Activated T-cell treated with anti-CD3 and anti-CD28 coated beads for 24 hours (primary cell): ENCODE measurements at places on chromosomes 1 and 21.

DNA sequence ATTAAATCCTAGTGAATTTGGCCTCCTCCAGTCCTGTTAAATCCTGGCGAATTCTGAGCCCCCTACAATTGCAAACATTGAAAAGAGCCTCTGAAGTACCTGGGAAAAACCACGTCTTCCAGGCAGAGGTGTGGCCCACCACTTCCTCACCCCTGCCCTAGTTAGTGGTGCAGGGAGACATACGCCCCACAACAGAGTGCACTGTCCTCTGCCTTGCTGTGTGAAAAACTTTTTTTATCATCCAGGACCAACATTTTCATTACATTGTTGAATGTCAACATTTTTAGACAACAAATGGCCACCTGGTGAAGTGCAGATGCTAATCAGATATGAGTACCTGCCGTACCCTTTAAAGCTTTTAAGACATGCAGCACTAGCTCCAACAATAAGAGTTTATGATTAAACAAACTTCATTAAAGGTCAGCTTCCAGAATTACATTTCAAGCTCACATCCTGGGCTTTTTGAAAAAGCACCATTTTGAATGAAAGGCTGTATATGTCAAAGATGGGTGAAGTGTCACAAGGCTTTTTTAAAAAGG is 13.6 kb upstream of the TMPRSS2 start:
- no peak for DNase-seq

DNA sequence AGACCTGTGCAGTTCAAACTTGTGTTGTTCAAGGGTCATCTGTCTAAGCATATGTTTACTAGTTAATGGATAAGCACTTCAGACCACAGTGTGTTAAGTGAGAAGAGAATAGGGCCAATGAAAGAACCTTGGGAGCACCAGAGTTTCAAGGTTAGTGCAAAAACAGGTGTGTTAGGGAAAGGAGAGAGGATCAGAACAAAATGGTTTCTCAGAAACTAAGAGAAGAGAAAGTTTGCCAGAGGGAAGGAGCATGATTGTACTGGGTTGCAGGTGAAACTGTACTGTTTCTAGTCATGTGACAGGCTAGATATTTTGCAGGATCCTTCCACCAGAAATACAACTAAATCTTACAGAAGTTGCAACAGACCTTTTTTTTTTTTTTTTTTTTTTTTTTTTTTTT is 23.3 kb downstream of the RPRD2 start:
- DNase-seq, result no peak

GRCh38 chr1:76293831-76294230 is 219.3 kb downstream of the ST6GALNAC3 start:
- no peak for DNase-seq

GRCh38 chr1:160726498-160727315 is 12.3 kb upstream of the SLAMF7 start:
- peak; percentile 50 for DNase-seq

GRCh38 chr1:208223136-208223535 is 21.0 kb downstream of the PLXNA2 start:
- DNase-seq, result no peak

GRCh38 chr1:177306981-177307380 is 136.2 kb downstream of the BRINP2 start:
- no peak for DNase-seq

- DNase-seq, result no peak
Measured at GRCh38 chr1:204736836-204737235, 51.3 kb upstream of the LRRN2 start.

GRCh38 chr1:239939602-239940001 is 152.1 kb upstream of the FMN2 start:
- no peak for DNase-seq

GRCh38 chr1:238005116-238005515 is 114.4 kb upstream of the ZP4 start:
- DNase-seq, result no peak

GRCh38 chr21:22791986-22792560 is 1793.9 kb downstream of the NCAM2 start:
- no peak for DNase-seq

GRCh38 chr1:14340002-14340785 is 258.3 kb upstream of the KAZN start:
- DNase-seq, result no peak

DNA sequence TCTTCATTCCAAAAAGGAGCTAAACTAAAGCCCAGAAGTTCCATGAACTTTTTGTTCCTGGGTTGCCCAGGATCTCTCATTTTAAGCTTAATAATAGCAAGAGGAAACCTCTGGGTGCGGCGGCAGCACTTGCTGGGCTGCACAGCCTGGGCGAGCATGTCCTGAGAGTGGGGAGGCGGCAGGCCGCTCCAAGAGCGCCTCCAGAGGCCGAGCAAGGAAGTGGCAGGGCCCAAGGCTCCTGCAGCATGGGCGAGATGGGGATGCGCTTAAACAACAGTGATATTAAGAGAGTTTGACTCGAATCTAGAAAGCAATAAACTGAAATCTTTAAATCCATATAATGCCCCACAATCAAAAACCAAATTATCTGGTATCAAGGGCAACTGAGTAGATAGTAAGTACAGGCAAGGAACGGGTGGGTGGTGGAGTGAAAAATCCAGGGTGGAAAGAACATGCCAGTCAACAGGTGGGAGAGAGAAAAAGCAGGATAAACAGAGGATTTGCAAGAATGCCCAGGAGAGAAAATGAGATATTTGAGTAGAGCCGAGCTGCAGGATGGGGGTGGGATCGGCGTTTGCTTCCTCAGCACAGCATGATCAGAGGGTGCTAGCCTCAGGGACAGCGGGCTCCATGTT is 14.1 kb upstream of the TNR start:
- no peak for DNase-seq

DNA sequence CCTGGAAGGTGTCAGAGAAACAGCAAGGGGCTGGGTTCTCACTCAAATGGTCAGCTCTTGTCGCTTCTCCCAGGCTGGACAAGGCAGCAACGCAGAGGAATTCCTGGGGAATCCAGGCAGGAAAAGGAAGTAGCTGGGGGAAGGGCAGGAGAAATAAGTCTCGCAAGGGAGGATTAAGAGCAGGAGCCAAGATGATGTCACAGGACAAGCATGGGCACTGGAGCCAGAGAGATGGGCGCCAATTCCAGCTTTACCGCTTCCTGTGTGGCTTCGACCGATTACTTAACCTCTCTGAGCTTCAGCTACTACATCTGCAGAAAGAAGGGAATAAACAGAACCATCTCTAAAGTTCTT is 70.5 kb downstream of the SSBP3 start:
- DNase-seq, result no peak

- DNase-seq, result peak; percentile 23
Measured at GRCh38 chr1:172180501-172181285, 239.8 kb upstream of the C1orf105 start.

DNA sequence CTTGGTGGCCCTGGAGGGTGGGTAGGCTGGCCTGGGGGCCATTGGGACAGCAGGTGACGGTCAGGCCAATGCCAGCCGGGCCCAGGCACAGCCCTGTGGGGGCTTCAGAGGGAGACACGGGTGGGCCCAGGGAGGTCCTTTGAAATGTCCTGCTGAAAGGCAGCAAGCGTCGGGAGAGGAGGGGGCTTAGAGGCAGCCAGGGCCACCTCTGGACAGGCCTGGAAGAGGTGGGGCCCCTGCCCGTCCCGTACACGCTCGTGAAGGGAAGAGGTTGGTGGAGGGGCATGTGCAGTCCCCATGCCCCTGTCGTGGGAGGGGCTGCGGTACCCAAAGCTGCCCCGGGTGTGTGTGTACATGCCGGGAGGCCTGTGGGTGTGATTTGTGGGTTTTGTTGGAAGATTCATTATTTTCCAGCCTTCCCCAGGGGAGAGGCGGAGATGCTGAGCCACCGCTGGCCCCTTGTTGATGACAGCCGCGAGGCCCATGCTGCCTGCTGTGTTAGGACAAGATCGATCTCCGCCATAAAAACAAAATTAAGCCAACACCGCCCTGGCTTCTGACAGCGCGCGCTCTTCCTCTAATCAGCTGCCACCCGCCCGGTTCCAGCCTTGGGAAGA is 3.4 kb upstream of the PLCH2 start:
- DNase-seq, result no peak

DNA sequence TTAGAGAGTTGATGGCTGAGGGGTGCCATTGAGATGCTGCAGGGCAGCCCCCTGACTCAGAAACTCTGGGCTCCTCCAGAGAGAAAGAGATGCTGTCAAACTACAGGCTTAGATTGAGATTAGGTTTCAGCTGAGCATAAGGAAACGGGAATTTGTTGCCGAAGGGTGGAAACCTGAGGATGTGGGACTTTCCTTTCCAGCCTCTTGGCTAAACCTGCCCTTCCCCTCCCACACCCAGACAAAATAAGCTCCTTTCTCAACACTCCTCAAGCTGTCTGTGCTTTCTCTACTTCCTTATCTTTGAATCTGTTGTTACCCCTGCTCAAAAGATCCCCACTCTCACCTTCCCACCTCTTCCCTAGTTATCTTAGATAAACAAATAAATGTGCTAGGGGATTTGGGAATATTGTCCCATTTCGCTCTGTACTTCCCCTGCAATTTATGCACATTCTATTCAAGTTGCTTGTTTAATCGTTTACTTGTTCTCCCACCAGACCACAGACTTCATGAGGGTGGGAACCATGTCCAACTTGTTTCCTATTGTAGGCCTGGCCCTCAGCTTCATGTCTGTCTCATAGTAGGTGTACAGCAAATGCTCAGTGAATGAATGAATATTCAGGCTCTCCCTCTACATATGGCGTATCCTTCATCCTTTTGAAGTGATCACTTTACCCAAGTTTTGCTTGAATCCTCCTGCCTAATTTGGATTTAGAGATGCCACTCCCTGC is 30.6 kb upstream of the MARK1 start:
- no peak for DNase-seq

DNA sequence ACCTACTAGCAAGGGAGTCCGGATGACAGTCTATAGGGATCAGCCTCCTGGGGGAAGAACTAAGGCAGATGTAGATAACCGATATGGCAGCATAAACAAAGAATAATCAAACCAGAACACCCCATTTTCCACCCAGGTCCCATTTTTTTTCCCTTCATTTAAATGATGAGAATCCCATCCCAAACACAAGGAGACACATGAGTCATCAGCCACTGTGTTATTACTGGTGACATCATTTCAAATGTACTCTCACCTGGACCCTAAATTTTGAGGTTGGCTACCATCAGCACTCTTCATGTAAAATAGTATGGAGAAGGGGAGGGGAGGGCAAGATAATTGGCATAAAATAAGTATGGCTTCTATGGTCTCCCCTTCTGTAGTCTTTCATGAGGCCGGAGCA is 108.9 kb upstream of the GUCA2B start:
- no peak for DNase-seq

DNA sequence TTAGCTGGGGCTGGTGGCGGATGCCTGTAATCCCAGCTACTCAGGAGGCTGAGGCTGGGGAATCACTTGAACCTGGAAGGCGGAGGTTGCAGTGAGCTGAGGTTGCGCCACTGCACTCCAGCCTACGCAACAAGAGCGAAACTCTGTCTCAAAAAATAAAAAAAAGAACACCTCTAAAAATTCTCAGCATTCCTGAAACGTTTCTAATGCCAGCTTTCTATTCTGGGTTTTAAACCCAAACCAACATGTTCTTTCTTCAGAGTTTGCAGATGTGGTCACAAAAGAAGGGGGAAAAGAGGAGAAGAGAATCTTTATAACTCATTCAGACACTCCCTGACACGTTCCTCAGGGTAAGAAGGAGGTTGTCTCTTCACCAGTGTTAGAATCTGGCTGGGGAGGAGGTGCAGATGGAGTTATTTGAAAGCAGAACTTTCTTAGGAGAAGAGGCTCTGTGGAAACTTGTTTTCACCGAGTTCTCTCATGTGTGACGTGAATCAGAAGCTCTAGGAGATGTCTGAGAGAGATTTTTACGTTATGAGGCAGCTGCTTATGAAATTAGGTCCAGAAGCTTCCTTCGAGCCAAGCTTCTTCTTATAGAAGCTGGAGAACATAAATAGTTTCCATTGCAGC is 17.8 kb upstream of the CNR2 start:
- DNase-seq, result no peak

DNA sequence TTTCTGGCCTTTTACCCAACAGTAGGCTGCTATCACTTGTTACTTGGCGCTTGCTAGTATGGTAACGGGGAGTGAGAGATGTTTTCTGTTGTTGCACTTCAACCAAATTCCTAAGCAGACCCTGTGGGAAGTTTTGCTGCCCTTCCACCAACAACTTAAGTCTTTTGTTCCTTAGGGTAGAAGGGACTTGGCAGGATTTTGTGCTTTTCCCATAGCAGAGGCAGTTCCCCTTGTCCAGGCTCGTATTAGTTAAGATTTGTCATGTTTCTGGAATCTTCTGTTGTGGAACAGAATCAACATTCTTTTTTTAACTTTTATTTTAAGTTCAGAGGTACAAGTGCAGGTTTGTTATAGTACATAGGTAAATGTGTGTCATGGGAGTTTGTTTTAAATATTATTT is 73.2 kb upstream of the SGIP1 start:
- no peak for DNase-seq

DNA sequence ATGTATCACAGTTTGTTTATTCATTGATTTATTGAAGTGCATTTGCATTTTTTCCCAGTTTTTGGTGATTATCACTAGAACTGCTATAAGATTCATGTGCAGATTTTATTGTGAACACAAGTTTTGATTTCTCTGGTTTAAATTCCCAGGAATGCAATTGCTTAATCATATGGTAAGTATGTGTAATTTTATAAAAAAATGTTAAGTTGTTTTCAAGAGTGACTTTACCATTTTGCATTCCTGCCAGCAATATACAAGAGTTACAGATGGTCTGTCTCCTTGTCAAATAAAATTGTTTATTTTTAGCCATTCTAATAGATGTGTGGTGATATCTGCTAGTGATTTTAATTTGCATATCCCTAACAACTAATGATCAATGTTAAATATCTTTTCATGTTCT is 127.3 kb upstream of the APP start:
- DNase-seq, result no peak

DNA sequence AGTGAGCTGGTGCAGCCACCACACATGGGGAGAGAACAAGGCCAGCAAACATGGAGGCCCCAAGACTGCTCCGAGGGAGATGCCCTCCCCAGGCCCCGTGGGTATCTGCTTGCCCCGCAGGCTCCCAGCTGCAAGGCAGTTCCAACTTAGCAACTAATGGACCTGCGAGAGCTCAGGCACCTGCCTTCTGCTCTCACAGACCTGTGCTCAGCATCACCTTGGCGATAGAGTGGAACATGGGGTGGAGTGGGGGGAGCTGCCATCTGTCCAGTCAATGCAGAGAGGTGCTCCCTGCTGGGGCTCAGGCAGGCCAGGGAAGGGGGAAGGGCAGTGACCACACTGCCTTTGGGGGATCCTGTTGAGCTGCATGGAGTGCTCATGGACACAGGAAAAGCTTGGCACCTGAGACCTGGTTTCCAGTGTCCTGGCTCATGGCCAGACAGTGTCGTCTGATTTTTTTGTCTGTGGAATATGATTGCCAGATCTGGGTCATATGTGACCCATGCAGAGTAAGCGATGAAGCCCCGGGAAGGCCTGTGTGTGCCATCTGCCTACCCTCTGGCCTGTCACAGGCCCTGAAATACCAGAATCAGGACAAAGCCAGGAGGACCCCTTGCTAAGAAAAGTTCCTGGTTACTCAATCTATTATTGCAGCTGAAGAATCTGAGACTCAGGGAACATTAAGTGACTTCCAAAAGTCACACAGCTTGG is 39.9 kb upstream of the TENT5C start:
- DNase-seq, result no peak

- DNase-seq, result no peak
Measured at GRCh38 chr1:211525101-211525676, 33.2 kb upstream of the RD3 start.
